ENCODE measurements at places on chromosomes 1 and 21. TPM values are rescaled to one million over a fixed set of nuclear protein-coding genes. Genes with fewer than 3 reads are reported as not detected.

GRCh38 chr1:115643225-115643624 lies 1.5 kb downstream of the VANGL1 start:
- DNase-seq, result no peak

- peak; percentile 80 for DNase-seq
Measured at GRCh38 chr1:35079003-35079930, at the start of gene ZMYM1. Gene ZMYM1, plus strand, starts transcription at chr1:35079385. Its CDS starts 14,603 bp downstream, at chr1:35093988.

DNA sequence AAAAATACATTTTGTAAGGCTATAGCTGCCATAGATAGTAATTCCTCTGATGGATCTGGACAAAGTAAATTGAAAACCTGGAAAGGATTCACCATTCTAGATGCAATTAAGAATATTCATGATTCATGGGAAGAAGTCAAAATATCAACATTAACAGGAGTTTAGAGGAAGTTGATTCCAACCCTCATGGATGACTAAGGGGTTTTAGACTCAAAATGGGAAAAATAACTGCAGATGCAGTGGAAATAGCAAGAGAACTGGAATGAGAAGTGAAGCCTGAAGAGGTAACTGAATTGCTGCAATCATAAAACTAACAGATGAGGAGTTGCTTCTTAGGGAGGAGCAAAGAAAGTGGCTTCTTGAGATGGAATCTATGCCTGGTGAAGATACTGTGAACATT lies 230.8 kb downstream of the KCTD3 start:
- DNase-seq, result no peak

- DNase-seq, result no peak
Measured at GRCh38 chr21:16102113-16102512, 372.3 kb downstream of the USP25 start.

The COL8A2 gene
- 1.8 TPM for polyA plus RNA-seq

DNA sequence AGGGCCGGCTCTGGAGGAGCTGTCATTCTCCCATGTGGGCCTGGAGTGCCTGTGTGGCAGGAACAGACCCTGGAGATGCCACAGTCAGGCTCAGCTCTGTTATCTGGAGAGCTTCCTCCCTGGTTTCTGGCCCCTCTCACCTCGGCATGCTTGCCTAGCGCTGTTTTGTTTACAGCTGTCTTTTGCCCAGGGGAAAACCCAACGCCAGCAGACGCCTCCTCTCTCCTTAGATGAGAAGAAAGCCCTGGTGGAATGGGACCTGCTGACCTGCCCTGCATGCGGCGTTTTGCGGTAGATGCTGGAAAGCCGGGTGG lies 104.9 kb downstream of the CRYAA start:
- no peak for DNase-seq

DNA sequence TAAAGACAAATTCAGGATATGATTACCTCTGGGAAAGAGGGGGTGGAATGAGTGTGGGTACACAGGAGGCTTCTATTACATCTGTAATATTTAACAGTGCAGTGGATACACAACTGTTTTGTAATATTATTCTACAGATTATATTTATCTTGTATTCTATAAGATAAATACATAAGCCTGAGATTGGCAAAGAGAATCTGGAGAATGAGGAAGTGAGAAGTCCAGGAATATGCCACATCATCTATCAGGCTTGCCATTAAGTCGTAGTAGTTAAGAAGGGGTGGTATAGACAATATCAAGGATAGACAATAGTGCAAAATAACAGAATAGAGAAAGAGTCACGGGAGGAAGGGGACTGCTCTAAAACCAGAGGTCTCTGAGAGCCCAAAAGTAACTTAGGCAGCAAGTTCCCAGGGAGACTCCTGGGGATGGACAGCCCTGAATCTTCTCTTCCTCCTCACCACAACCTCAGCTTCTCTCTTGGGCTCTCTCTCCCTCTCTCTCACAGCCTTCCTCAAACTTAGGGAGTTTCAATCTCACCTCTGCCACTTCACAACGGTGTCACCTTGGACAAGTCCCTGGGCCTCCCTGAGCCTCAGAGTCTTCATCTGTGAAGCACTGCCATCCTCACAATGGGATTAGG lies 14.0 kb upstream of the PTAFR start:
- no peak for DNase-seq

The TSPAN2 gene
- polyA plus RNA-seq, result 14.0 TPM

The HTR6 gene
- 0.07 TPM for polyA plus RNA-seq

DNA sequence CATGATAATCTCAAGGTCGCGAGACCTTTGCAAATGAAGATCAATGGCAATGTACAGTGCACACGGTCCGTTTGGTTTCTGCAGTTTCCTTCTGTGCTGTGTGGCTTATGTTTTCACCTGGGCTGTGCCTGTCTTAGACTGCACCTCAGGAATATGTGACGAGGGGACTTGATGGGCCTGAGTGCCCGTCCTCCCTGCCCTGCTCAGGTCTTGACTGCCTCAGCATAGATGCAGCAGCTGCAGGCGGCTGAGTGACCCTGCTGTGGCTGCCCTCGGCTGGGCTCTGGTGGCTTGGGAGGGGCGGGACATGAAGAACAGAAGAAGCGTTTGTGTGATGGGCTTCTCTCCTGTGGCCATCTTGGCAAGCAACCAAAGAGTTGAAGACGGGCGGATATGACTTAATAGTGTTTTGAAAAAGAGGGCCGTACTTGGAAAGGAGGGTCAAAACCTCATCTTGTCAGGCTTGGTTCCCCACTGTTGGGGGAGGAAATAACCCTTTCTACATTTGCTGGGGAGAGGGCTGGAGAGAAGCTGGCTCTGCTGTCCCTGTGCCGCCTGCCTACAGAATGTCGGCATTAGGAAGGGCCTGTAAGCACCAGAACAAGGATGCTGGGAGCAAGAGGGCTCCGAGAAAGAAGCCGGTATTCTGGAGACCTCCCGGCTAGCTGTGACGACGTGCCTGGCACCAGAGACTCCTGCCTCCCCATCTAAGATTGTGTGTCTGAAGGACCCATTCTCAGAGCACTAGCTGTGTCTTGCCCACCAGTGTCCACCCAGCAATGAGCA lies 7.1 kb downstream of the MYBPHL start:
- DNase-seq, result peak; percentile 37

GRCh38 chr21:33018707-33019465 lies 6.8 kb upstream of the OLIG2 start:
- no peak for DNase-seq

DNA sequence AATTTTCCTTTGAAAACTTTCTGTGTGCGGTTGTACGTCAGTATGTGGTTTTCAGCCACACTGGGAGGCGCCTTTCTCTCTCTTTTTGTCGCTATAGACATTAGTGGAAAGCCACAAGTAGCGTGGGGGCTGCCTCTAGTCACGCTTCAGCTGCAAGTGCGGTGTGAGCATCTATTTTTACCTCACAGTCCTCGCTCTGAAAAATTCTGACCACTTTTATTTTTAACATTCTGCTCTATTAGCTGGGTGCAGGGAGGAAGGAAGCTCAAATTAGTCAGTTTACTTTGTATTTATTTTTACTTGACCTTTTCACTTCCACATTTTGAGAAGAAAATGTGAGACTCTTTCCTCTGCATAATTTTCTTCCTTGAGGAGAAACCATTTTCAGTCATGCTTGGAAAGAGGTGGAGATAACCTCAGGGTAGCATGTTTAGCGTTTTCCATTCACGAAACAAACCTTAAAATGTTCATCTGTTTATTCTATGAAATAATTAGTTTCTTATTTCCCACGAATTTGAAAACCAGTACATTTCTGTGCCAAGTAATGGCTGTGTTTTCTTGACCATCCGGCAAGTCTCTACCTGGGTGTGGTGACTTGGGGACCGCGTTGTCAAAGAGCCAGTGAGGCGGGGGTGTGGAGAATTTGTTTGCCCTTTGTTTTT lies 35.6 kb downstream of the ADARB1 start:
- no peak for DNase-seq

The SPOCD1 gene
- 1.2 TPM for polyA plus RNA-seq

- no peak for DNase-seq
Measured at GRCh38 chr1:217363319-217363718, 267.6 kb downstream of the GPATCH2 start.

- DNase-seq, result no peak
Measured at GRCh38 chr1:118155106-118155505, 29.9 kb downstream of the SPAG17 start.

GRCh38 chr1:41342774-41343355 lies 18.4 kb upstream of the FOXO6 start:
- DNase-seq, result no peak

The WDR26 gene
- polyA plus RNA-seq, result 59.5 TPM

DNA sequence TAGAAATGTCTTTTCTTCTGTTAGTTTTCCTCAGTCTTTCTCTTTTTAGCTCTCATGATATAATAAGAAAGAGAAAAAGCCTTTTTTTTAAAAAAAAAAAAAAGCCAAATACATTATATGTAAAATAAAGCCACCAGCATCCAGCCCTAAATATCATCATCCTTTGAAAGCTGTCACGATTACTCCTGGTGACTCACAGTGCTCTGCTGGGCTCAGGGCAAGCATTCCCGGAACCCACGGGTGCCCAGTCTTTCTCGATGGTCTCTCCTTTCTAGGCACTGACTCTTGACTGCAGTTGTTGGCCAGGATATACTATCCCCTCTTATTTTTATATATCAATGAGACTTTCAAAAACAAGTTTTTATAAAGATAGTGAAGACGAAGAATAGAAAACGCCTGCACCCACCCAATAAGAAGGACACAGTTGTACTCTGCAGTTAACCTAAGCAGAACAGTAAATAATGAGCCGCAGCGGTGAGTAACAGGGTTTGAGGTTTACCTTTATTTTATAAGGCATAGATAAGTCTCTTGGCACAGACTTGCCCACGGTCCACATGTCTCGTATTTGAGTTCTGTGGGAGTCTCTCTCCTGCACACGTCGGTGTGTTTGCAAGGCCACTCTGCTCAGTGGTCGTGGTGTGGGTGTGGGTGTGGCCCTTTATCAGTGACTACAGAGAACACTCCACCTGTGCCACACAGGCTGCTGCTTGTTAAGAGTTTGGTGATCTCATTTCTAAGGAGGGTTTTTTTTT lies 15.7 kb upstream of the MX2 start:
- DNase-seq, result no peak

The OXCT2 gene
- polyA plus RNA-seq, result 2.4 TPM

DNA sequence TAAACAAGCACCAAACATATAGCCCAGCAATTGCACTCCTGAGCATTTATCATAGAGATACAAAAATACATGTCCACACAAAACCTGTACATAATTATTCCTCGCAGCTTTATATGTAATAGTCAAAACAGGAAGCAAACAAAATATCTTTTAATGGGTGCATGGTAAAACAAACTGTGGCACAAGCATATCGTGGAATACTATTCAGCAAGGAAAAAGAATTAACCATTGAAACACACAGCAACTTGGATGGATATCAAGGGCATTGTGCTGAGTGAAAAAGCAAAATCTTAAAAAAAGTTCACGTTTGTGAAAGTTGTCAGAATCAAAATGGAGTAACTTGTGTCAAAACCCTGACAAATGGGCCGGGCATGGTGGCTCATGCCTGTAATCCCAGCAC lies 12.4 kb downstream of the TNFRSF9 start:
- no peak for DNase-seq

DNA sequence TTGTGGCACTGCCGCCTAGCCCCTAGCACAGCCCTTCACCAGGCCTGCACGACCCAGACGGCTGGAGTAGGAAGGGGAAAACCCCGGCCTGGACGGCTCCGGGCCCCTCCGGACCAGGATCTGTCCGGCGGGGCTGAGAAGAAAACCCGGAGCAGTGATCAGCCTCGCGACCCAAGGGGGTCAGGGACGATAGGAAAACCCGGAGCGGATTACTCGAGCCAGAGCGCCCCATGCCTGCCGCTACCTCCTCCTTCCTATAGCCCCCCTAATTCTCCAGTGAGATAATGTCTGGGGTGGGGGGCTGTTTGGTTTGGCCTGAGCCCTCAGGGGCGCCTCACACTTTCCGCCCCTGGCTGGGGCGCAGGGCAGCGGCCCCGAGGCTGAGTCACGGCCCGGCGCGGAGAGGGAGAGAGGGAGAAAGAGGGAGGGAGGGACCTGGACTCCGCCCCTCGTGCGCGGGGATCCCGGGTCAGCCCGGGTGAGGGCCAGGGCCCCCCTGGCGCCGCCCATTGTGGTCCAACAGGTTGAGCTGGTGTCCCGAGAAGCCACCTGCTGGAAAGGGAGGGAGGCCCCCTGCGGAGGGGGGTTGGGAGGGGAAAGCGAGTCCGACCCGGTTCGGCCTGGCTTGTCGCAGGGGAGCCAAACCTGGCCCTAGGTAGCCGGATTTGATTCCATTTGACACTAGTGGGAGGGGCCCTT lies 1.7 kb upstream of the ZBTB7B start:
- peak; percentile 96 for DNase-seq

DNA sequence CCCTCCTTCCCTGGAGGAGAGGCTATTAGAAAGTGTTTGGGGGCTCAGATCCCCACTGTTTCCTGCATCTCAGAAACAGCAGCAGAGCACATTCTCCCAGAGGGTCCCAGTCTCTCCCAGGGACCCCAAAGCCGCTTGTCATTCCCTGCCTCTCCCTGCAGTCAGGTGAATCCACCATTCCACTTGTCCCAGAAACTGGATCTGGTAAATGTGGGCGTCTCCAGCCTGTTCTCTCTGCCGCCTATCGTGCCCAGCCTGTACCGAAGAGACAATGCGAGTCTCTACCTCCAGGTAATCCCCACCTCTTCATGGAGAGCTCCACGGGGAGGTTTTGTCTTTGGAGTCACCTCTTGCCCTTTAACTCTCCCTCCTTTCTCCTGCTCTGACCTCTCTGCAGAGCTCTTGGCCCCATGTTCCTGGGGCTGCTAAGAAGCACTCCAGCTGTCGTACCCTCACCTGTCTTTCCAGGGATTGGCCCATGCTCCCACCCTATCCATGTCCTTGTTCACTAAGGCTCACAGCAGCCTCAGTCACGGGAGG lies 26.9 kb downstream of the INAVA start:
- DNase-seq, result no peak

The KIAA0040 gene
- 12.0 TPM for polyA plus RNA-seq

The LYPLA2 gene
- 75.7 TPM for polyA plus RNA-seq

DNA sequence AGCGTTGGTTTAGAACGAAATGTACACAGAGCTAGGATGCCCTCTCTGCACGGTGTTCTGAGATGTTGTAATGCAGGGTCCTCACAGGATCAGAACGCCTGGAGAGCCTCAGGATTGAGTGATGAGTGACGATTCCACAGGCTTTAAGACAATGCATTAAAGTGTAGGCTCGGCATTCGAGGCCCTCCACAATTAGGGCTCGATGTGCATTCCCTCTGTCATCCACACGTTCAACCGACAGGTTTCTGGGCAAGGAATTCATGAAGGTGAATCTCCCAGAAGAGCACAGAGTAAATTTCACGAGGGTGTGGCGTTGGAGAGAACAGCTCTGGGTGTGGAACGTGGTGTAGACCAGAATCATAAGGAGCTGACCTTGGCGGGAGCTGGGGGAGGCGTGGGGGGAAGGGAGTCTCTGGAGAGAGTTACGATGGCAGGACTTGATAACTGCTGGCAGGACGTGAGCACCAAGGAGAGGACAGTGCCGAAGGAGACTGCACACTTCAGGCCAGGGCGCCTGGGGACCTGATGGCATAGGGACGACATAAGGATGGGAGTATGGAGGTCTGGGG lies 51.0 kb upstream of the EFHD2 start:
- DNase-seq, result no peak

Measured in large intestine (tissue), 12 donors.